Stimulated activated CD8-positive, alpha-beta memory T cell treated with anti-CD3 and anti-CD28 coated beads, Interleukin-7, amount 100 ng/mL, for 1 hour (primary cell): ENCODE measurements at places on chromosomes 6 and 20.

- no peak for DNase-seq
Observed at GRCh38 chr6:72856801-72857200, 234.9 kb downstream of the KCNQ5 start.

- no peak for DNase-seq
Observed at GRCh38 chr6:136403110-136403980, 113.7 kb upstream of the BCLAF1 start.

DNA sequence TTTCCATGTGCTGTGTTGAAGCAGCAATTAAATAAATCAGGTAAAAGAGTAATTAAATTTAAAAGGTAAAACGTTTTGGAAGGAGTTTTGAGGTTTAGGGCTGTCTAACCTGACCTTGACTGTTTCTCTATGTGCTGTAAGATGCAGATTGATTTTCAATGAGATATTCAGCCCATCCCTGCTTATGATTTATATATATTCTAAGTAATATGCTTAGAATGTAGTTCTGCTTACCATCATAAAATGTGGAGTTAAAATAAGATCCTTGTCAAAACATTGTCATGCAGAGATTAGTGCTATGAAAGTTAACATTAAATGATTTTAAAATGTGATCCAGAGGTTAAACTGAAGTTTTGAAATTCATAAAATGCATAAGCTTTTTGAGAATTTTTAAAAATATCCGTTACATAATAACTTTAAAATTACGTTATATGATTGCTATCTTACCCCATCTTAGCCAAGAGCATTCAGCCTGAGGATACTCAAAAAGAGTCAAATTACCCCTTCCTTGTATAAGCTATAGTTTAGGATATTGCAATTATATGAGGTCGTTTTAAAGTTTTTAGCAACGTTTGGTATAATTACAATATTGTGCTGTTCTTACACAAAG, 122.5 kb downstream of the MTHFD1L start:
- DNase-seq = no peak

DNA sequence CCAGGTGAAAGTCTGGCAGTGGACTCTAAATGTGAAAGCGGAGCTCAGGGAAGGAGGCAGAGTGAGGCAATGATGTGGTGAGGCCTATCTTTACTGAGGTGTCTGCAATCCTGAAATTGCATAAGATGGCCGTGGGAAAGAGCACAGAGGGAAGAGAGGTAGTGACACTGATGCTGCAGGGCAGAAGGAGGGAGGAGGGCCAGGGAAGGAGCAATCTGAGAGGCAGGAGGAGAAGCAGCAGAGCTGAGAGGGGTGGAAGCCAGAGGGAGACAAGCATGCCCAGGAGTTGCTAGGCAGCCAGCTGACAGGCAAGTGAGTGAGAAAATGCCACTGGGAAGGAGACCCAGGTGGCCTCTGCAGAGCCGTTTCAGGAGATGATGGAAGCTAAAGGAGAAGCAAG, 97.4 kb upstream of the CNR1 start:
- no peak for DNase-seq

DNA sequence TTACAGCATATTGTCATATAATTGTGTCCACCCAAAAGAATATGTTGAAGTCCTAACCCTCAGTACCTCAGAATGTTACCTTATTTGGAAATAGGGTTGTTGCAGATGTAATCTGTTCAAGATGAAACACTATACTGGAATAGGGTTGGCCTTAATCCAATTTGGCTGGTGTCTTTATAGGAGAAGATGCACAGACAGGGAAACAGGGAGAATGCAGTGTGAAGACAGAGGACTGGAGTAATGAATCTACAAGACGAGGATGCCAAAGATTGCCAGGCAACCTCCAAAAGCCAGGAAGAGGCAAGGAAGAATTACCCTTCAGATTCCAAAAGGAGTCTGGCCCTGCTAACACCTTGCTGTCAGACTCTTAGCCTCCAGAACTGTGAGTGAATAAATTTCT, 482.9 kb downstream of the PTPRT start:
- no peak for DNase-seq

DNA sequence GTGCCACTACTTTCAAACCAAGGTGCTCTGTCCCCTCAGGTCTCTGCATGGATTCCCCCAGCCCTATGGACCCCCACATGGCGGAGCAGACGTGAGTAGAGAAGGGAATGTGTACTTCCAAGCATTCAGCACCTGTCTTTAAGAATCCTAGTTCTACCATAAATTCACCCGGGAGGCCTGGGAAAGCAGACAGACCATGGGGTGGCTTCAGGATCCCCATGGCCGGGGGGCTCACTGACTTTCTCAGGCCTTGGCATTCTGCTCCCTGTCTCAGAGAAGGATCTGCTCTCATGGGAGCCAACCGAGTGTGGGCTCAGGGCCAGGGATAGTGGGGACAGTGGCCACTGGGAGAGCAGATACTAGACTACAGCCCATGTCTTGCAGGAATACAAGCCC, 2.3 kb downstream of the CDC25B start:
- no peak for DNase-seq

- DNase-seq = no peak
Observed at GRCh38 chr6:148565930-148566663, 180.7 kb upstream of the UST start.

GRCh38 chr6:119379809-119380208, 30.2 kb upstream of the MAN1A1 start:
- DNase-seq = no peak

- DNase-seq = no peak
Observed at GRCh38 chr6:53986165-53986720, 125.0 kb upstream of the MLIP start.

GRCh38 chr6:158481690-158482473, 78.0 kb upstream of the TMEM181 start:
- no peak for DNase-seq

DNA sequence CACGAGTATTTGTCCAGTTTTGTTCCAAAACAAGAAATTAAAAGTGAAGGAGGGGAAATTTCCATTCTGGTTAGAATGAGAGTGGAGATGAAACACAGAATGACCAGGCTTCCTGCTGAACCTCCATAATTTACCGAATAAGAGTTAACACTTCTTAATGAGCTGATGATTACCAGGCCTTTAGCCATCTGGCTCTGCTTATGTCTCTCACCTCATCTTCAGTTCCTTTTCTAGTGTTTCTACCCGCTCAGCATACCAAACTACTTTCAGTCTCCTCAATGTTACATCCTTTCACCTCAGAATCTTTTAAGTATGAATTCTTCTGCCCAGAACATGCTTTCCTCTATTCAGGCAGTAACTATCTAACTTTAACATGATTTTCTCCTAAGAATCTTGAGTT, 209.0 kb upstream of the RSPO3 start:
- DNase-seq = no peak

- DNase-seq = no peak
Observed at GRCh38 chr20:62975251-62975760, 22.8 kb downstream of the SLC17A9 start.

DNA sequence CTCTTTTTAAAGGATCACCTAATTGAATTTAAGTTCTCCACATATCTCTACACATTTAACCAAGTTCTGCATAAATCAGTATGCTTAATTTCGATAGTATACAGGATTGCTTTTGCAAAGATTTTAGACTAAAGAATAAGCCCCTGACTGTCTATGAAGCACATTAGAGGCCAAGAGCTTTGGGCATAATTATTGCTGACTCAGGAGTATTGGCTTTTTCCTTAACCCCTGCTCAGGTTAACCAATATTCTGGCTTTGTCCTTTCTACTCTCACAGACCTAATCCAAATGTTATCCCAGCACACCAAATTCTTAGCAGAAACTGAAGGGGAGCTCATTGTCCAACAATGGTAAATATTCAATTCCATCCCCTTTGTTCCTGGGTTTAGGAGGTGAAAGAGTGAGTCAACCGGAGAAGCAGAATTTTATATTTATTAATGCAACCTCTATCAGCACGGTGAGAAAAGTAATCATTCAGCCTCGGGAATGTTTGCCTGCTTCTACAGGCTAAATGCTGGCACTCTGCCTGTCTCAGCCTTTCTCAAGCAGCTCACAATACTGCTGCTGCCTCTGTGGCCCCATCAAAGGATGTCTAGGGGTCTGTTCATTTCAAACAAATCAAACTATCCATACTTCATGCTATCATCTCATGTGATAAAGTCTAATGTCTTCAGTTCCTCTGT, 125.0 kb downstream of the SIM1 start:
- no peak for DNase-seq

- DNase-seq = no peak
Observed at GRCh38 chr20:15817351-15817750, 755.9 kb downstream of the KIF16B start.

GRCh38 chr20:51265361-51265760, 242.5 kb upstream of the KCNG1 start:
- no peak for DNase-seq

GRCh38 chr6:33929575-33930288, 125.9 kb upstream of the MLN start:
- no peak for DNase-seq

GRCh38 chr6:100633096-100633777, 168.5 kb upstream of the SIM1 start:
- DNase-seq = no peak

DNA sequence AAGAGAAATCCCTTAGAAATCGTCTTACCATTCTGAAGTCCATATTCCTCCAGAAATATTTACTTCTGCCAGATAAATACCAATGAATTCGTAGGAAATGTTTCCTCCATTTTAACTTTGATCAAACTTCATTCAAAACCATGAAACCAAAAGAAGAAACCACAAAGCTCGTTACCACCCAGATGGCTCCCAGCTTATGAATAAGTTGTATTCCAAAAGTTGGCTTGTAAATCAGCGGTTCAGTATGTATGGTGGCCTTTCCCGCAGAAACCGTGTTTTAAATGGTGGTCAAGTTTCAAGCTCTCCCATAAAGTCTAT, 73.6 kb upstream of the RIPOR2 start:
- DNase-seq = no peak

GRCh38 chr20:16216227-16216913, 356.9 kb downstream of the KIF16B start:
- no peak for DNase-seq

GRCh38 chr20:7585126-7585679, 355.1 kb downstream of the HAO1 start:
- DNase-seq = no peak

DNA sequence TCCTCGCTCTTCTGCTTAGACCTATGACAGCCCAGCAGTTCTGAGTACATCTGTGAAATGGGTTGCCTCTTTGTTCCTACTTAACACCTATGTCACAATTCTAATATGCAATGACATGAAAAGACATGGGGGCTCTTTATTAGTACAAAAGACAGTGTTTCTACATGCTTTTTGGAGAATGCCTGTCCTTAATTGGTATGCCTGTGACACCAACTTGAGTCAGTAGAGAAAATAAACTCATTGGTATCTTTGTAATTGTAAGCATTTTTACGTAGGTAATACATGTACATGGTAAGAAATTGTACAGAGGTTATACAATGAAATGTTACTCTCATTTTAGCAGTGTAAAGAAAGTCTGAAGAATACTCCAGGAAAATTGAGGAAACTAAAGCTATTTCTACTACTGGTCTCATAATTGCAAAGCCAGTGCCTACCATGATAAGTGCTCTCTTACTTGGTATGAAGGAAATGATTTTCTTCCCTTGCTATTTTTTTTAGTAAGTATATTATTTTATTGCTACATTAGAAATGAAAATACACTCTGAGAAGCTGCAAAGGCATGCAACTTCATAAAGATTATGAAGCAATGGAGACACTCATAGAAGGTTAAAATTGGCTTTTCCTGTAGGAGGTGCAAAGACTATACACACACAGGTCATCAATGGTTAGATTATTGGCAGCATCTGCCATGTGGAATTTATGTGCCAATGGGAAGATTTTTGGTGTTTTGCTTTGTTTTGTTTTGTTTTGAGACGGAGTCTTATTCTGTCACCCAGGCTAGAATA, 4.9 kb upstream of the EEF1A1 start:
- no peak for DNase-seq

DNA sequence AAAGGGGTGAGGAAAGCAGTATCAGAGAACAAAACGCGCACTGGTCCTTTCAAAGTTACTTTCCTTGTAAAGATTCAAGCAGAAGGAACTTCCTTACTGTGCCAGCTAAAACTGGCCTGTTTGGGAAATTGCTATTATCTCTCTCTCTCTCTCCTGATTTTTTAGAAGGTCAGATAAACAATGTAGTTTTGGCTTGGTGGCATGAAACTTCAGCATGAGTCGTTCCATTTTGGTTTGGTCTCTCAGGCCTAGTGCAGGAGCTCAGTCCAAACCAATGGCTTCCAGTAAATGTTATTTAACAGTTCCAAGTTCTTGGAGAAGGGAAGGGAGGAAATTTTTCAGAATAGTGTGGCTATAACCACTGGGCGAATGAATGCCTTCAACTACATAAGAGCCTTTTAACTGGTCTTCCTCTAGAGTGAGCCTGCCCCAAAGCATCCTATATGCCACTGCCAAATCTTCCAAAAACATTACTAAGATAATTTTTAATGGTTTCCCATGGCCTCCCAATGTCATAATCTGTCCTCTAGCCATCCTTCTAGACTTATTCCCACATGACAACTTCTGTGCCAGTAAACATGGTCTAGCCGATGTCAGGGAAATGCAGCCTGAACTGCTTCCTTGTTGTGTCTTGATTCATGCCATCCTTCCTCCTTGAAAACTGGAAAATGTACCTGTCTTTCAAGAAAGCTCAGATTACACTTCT, 9.1 kb upstream of the SNX9 start:
- DNase-seq = no peak

GRCh38 chr6:126173265-126173664, 166.7 kb upstream of the CENPW start:
- no peak for DNase-seq

- no peak for DNase-seq
Observed at GRCh38 chr6:33211136-33211535, 2.8 kb downstream of the RING1 start.

- no peak for DNase-seq
Observed at GRCh38 chr20:53128004-53128403, 155.8 kb downstream of the TSHZ2 start.

GRCh38 chr20:24458436-24458835, 11.0 kb upstream of the SYNDIG1 start:
- DNase-seq = no peak

DNA sequence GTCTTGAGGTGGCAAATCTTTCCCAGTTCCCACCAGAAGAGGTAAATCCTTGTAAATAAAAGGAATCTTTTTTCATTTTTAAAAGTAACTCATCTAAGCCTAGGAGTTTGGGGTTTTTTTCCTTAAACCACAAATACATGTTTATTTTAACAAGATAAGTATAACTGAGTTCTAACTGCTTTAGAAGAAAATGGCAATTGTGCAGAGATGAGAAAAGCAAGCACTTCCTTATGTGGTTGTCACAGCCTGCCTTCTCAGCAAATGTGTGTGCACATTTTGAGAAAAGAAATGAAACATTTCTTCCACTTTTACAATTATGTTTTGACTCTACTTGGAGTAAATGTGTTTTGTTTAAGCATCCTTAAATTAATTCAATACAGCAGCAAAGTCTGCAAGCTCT, 17.7 kb downstream of the HCK start:
- no peak for DNase-seq

DNA sequence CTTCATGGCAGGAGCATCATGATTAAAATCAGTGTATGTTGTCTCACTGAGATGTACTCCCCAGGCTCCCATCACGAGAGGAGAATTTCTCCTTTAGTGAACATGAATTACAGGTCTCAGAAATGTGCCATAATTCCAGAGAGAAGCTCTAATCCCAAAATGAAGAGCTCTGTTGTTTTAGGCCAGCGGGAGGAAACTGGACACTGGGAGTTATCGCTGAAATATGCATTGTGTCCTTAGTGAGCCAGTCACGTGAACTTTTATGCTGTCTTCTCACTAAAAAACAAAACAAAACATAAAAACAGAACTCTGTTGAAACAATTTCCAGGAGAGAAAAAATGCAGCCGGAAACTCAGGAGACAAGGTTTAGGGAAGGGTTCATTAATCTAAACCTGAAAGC, 315.7 kb upstream of the NT5E start:
- no peak for DNase-seq

- no peak for DNase-seq
Observed at GRCh38 chr6:154500769-154501577, 9.5 kb downstream of the CNKSR3 start.
